ENCODE measurements at places on chromosomes 2 and 18. TPM values are rescaled to one million over a fixed set of nuclear protein-coding genes. Genes with fewer than 3 reads are reported as not detected.

The MYO3B gene
- total RNA-seq, result 0.48 TPM

- H3K4me3 ChIP-seq, result no peak overlapping the region
- H3K4me1 ChIP-seq, result no peaks in the 10 kb centered on the region
- H3K36me3 ChIP-seq, result no peaks in the 10 kb centered on the region
- no peaks in the 10 kb centered on the region for H3K27me3 ChIP-seq
These were observed 85.1 kb upstream of the FZD5 start for GRCh38 chr2:207854484-207855440.

DNA sequence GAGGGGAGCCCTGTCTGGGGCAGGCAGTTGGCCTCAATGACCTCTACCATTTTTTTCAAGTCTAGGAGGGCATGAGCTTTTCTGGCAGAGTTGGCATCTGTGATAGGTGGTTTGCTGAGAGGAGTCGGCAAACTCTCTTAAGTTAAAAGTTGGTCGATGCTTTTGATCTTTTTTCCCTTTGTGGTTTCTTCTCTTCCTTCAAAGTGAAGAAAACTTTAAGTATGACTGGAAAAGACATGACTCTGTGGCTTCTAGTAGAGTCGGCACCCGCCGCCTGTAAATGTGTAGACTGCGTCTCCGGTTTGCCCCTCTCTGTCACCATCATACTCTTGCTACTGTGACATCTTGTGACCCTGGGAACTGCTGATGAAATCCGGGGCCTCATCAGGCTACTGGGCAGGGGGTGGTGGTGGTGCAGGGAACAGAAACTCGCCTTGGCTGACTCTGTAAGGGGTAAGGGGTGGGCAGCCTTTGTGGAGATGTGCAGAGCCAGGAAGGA, 21.1 kb downstream of the INPP5D start:
- H3K27ac ChIP-seq, result peak overlapping the region; percentile 98
- H3K4me3 ChIP-seq, result peak overlapping the region; percentile 39
- H3K27me3 ChIP-seq, result no peaks in the 10 kb centered on the region
- H3K4me1 ChIP-seq, result peaks cover 80% of the 10 kb centered on the region

DNA sequence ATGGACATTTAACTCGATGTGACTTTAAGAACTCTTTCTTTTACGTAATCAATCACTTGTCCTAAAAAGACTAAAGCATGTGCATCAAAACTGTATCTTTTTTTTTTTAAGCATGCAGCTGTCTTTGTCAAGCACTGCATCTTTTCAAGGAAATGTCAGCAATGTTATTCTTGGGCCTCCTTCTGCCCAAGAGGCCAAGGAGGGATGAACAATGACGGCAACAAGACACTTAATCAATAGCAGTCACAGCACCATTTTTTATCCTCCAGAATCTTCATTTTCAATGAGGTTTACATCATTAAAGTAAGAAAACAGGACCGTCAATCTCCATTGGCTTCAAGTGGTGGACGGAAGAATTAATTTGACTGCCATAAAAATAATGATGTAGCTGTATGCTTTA, 253.8 kb downstream of the AFF3 start:
- H3K27me3 ChIP-seq, result no peaks in the 10 kb centered on the region
- DNase-seq, result no peak
- no peak overlapping the region for H3K27ac ChIP-seq
- H3K4me3 ChIP-seq, result no peak overlapping the region
- no peaks in the 10 kb centered on the region for H3K36me3 ChIP-seq

GRCh38 chr2:51510303-51510702, 478.4 kb upstream of the NRXN1 start:
- no peak for DNase-seq
- H3K4me3 ChIP-seq, result no peak overlapping the region
- H3K4me1 ChIP-seq, result no peaks in the 10 kb centered on the region
- no peaks in the 10 kb centered on the region for H3K36me3 ChIP-seq
- no peaks in the 10 kb centered on the region for H3K27me3 ChIP-seq
- H3K27ac ChIP-seq, result no peak overlapping the region

- H3K4me1 ChIP-seq, result no peaks in the 10 kb centered on the region
- H3K4me3 ChIP-seq, result no peak overlapping the region
- peaks cover 4% of the 10 kb centered on the region for H3K27me3 ChIP-seq
- no peak overlapping the region for H3K27ac ChIP-seq
These were observed 52.6 kb downstream of the NEDD4L start for GRCh38 chr18:58096658-58097057.

- DNase-seq, result no peak
- H3K27ac ChIP-seq, result no peak overlapping the region
- H3K4me3 ChIP-seq, result no peak overlapping the region
- no peaks in the 10 kb centered on the region for H3K36me3 ChIP-seq
- H3K4me1 ChIP-seq, result no peaks in the 10 kb centered on the region
These were observed 93.7 kb upstream of the MYCN start for GRCh38 chr2:15846626-15847025.

DNA sequence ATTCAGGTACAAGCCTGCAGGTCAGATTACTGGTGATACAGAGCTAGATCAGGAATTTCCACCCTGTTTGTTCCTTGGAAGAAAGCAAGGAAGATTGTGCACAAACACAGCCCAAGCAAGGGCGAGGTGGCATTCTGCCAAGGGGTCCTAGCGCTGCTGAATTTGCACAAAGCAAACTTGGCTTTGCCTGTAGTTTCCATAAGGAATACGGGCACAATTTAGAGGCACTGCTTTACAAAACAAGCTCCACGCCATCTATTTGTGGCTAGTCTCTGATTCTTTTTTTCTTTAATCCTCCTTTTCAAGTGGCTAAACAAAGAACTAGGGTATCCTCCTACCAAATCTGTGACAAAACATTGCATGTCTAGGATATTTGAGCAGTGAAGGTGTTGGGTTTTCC, 195.5 kb upstream of the ACVR2A start:
- DNase-seq, result no peak
- no peak overlapping the region for H3K4me3 ChIP-seq
- peaks cover 9% of the 10 kb centered on the region for H3K4me1 ChIP-seq
- no peak overlapping the region for H3K27ac ChIP-seq
- H3K27me3 ChIP-seq, result no peaks in the 10 kb centered on the region
- H3K36me3 ChIP-seq, result no peaks in the 10 kb centered on the region

DNA sequence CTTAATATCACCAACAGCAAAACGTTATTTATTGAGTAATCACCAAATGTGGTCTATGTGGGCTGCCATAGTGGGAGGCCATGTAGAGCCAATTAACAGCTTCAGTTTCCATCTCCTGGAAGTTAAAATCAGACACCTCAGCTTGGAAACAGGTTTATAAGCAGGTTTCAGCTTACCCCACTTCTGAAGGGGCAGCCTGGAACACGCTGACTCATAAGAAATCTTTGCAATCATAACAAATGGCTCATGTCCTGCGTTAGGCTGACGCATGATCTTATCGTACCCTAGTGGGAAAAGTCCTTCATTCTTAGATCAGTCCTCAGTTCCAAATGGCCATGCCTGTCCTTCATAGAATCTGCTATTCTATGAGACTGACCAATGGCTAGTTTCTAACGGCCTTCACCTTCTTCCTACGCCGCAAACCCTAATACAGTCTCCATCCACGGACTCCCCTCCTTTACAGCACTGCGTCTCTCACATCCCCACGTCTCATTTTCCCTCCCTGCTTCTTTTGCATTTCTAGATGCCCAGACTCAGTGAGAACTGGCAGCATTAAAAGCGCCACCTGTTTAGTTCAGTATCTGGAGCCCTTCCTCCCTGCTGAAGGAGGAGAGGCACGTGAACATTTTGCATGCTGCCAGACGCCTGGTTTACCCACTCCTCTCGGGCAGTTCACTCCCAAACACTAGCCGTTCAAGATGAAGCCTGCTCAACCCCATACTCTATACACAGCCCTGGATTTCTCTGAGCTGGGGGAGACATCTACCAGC, 24.2 kb upstream of the BZW1 start:
- no peaks in the 10 kb centered on the region for H3K36me3 ChIP-seq
- H3K27ac ChIP-seq, result peak overlapping the region; percentile 26
- H3K4me3 ChIP-seq, result no peak overlapping the region

- DNase-seq, result no peak
- H3K36me3 ChIP-seq, result no peaks in the 10 kb centered on the region
- no peaks in the 10 kb centered on the region for H3K4me1 ChIP-seq
These were observed 135.1 kb upstream of the TFPI start for GRCh38 chr2:187689372-187689771.

DNA sequence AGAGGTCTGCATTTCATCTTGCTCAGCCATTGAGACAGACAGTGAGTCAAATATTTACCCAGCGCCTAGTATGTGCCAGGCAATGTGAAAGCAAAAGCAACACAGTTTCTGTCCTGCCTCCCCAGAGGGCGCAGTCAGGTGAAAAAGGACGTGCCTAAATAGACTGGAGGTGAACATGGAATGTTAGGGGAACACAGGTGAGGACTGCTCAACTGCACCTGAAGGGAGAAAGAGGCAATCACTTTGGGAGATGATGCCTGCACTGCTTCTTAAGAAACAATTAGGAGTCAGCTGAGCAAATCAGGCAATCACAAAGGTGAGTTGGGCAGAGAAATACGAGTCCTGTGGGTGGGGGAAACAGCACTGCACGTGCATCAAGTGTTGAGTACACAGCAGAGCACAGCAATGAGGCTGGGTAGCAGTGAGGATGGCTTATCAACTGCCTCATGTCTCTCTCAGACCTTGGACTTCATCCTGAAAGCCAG, 218.3 kb upstream of the SMAD7 start:
- peak; percentile 58 for DNase-seq
- H3K27ac ChIP-seq, result no peak overlapping the region
- H3K4me3 ChIP-seq, result peak overlapping the region; percentile 36
- peaks cover 34% of the 10 kb centered on the region for H3K4me1 ChIP-seq
- peaks cover 17% of the 10 kb centered on the region for H3K36me3 ChIP-seq
- no peaks in the 10 kb centered on the region for H3K27me3 ChIP-seq

DNA sequence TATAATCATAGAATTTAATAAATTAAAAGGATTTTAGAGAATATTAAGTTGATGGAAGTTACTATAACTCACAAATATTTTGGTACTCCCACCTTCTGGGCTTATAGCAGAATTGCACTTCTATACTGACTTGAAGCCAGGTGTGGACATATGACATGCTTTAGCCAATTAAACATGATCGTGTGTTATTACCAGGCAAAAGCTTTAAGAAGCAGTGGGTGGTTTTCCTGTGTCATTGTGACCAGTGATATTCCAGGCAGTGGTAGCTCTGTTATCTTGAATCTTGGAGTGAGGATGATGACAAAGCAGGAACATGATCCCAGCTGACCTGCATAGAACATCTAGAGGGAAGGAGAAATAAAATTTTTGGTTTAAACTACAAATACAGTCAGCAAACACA, 370.9 kb upstream of the ZEB2 start:
- H3K36me3 ChIP-seq, result no peaks in the 10 kb centered on the region
- H3K4me1 ChIP-seq, result no peaks in the 10 kb centered on the region
- peaks cover 8% of the 10 kb centered on the region for H3K27me3 ChIP-seq
- no peak overlapping the region for H3K27ac ChIP-seq

The RAD51AP2 gene
- not detected for total RNA-seq

DNA sequence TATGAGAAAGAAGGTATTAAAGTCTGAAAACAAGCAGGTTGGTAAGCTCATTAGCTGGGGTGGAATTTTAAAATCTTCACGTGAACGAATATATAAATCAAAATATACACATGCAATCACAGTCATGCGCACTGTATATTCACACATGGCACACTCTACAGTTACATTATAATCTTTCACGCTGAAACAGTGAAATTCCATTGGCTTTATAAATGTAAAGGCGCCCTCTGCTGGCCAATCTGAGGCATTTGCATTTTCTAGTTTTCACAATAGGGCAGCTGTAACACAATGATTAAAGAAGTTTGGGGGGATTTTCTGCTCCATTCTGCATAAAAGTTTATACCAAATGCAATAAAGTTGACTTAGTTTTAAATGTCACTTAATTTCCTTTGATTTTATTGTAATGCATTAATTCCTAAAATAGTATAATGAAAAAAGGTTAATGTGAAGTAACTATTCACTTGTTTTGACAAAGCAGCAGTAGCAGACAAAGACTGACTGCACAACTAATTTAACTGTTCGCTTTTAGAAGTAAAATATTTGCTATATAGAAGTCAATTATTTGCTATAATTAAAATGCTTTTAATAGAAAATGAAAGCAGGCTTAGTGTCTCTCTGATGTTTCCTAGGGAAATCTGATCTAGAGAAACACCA, 17.2 kb downstream of the IFIH1 start:
- no peaks in the 10 kb centered on the region for H3K4me1 ChIP-seq
- peak; percentile 68 for DNase-seq
- H3K27me3 ChIP-seq, result no peaks in the 10 kb centered on the region
- H3K27ac ChIP-seq, result no peak overlapping the region

- H3K4me1 ChIP-seq, result peaks cover 11% of the 10 kb centered on the region
- no peaks in the 10 kb centered on the region for H3K27me3 ChIP-seq
- H3K27ac ChIP-seq, result no peak overlapping the region
- DNase-seq, result peak; percentile 21
These were observed 119.7 kb upstream of the NFATC1 start for GRCh38 chr18:79275992-79276391.

Data from activated CD4-positive, alpha-beta memory T cell treated with anti-CD3 and anti-CD28 coated beads for 36 hours (primary cell).